ENCODE measurements at places on chromosomes 6 and 20.

DNA sequence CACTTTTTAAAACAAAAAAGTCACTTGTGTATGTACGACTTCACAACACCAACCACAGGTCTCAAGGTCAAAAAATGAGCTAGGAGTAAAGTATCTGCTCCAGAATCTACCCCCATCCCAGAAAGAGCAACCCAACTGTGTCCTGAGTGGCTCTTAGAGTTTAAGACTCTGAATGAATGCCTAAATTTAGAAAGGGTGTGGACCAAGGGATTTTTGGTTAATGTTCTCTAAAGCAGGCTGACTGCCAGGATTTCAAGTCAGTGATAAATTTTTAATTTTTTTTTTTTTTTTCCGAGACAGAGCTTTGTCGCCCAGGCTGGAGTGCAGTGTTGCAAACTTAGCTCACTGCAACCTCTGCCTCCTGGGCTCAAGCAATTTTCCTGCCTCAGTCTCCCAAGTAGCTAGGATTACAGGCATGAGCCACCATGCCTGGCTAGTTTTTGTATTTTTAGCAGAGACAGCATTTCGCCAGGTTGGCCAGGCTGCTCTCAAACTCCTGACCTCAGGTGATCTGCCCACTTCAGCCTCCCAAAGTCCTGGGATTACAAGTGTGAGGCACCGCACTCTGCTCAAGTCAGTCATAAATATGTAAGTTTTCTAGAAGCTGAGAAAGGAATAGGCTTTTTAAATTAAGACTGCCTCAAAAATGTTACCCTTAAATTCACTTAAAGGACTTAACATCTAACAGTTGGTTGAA lies 20.2 kb downstream of the STAU1 start:
- no peak for DNase-seq

GRCh38 chr6:25659633-25660368 lies 7.8 kb downstream of the SCGN start:
- DNase-seq: no peak

DNA sequence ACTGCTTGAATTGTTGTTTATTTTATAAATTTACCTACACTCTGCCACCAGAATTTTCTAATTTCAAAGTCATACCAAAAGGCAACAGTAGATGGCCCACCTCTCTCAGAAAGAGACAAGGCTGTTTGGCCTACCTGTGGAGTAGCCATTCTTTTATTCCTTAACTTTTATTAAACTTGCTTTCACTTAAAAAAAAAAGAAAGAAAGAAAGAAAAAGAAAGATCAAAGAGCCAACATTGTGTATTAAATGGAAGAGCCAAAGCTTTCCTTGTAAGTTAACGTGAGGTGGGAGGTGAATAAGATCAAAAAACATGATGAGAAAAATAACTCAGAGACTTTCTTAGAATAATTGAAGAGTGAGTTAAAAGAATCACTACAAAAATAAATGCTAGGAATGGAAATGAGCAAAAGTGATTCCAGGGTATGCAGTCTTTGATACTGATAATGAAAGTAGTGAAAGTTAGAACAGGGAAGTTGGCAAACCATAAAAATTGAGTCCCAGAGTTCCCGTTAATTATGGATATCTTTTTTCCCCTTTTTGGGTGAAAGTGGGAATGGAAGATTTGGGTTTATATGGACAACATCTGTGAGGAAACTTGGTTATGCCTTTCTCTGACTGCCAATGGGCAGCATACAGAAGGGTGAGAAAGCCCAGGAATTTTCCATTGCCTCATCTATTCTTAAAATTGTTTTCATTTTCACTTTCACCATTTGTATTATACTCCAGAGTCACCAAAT lies 35.9 kb upstream of the MYB start:
- peak; percentile 62 for DNase-seq

DNA sequence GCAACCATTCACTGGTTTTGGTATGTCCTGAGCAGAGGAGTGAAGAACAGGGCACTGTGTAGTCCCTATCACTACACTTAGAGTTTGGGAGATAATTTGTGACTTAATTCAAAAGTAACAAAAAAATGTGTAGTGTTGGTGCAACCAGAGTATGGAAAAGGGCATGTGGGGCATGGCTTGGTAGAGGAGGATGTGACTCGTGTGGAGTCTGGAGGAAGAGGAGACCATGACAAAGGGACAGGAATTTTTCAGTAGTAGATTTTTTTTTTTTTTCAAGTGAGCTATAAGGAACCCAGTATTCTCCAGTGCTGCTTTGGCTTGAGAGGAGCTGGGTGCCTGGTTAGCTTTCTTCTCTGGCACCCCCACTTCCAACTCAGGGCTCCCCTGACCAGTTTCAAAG lies 5.1 kb downstream of the MTRES1 start:
- no peak for DNase-seq

- peak; percentile 80 for DNase-seq
These were observed 16.7 kb downstream of the FARS2 start for GRCh38 chr6:5278047-5278446.

DNA sequence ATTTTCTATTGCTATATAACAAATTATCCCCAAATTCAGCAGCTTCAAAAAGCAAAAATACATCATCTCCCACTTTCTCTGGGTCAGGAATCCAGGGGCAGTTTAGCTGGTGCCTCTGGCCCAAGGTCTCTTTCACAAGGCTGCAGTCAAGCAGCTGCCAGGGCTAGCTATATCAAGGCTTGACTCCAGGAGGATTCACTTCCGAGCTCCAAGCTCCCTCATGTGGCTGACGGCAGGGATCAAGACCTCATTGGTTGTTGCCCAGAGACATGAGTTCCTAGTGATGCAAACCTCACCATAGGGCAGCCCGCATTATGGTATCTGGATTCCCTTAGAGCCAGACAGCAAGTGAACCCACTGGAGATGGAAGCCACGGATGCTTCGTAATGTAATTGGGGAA lies 1.3 kb upstream of the VNN1 start:
- peak; percentile 28 for DNase-seq

DNA sequence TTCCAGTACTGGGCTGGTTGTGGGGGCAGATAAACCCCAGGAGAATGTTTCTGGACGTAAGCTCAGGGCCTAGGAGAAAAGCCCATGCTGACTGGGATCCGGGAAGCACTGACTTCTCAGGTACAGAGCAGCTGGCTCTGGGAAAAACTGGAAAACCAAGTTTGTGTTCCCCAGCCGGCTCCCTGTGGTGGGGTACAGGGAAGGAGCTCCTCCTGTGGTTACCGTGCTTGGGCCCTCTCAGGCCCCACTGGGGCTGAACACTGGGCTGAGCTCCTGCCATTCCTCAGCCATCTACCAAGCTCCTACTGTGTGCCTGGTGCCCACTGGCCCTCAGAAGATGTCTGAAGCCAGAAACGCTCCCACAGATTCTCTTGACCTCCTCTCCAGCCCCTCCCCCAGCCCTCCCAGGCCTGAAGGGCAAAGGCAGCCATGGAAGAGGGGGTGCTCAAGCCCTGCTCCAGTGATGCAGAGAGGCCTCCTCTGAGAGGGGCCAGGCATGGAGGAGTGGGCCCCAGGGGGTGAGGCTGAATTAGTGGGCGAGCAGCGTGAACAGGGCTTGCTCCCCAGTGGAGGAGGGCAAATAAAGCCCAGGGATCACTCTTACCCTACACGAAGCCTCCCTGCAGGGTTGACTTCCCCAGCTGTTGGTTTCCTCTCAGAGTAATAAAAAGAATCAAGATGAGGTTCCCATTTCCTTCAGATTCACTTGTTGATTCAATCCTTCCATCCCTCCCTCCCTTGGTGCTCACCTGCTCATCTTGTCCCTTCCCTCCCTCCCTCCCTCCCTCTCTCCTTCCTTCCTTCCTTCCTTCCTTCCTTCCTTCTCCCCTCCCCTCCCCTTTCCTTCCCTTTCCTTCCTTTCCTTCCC lies 100.0 kb downstream of the VEGFA start:
- no peak for DNase-seq

All from GM12865 (cell line).